Memory B cell (primary cell): ENCODE measurements at places on chromosomes 3 and 15.

DNA sequence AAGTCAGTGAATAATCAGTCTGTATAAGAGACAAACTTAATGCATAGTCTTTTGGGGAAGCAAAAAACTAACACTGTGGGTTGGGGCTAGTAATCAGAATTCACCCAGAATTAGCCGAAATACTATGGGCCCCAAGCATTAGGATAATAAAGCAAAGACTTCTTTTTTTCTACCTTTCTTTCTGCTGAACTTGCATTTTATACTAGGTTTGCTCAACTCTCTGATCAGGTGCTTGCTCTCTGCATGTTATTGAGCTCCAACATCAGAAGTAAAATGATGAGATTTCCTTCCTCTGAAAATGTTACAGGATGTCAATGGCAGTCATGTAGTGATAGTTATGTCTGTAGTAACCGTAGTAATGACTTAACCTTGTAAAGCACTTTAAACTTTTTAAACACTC, 216.6 kb downstream of the KCNMB2 start:
- DNase-seq = no peak

- no peak for DNase-seq
Measured at GRCh38 chr3:135851201-135852081, 114.1 kb upstream of the PPP2R3A start.

- no peak for DNase-seq
Measured at GRCh38 chr15:75181780-75182179, 19.9 kb upstream of the C15orf39 start.

DNA sequence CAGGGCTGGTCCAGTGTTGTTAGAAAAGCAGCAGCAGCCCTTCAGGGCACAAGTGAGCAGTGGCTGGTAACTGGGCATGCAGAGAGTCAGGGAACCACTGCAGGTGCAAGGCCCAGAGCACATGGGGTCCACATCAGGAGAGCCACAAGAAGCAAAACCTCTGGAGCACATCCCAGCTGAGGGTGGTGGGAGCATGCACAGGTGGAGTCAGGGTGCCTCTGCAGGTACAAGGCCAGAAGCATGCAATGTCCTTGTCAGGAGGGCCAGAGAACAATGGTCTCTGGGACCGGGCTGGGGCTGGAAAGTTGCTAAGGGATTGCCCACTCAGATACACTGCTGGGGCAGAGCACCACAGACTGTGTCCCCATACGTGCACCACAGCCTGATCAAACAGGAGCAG, 226.1 kb upstream of the UBE2E2 start:
- DNase-seq = no peak

DNA sequence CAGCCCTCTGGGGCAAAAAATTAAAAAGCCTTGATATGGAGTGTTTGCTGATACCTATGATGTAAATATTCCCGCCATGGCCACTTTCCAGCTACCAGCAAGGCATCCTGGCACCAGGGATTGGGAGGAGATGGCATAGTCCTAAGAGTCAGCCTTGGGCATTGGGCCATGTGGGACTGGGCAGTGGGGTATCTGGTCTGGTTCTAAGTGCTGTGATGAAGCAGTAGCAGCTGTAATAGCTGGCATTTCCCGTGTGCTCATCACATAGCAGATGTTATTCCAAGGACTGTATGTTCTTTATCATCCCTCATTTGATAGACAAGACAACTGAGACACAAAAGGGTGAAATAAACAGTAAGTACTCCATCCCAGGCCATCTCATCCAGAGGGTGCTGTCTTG, 6.9 kb upstream of the SACM1L start:
- DNase-seq = no peak

DNA sequence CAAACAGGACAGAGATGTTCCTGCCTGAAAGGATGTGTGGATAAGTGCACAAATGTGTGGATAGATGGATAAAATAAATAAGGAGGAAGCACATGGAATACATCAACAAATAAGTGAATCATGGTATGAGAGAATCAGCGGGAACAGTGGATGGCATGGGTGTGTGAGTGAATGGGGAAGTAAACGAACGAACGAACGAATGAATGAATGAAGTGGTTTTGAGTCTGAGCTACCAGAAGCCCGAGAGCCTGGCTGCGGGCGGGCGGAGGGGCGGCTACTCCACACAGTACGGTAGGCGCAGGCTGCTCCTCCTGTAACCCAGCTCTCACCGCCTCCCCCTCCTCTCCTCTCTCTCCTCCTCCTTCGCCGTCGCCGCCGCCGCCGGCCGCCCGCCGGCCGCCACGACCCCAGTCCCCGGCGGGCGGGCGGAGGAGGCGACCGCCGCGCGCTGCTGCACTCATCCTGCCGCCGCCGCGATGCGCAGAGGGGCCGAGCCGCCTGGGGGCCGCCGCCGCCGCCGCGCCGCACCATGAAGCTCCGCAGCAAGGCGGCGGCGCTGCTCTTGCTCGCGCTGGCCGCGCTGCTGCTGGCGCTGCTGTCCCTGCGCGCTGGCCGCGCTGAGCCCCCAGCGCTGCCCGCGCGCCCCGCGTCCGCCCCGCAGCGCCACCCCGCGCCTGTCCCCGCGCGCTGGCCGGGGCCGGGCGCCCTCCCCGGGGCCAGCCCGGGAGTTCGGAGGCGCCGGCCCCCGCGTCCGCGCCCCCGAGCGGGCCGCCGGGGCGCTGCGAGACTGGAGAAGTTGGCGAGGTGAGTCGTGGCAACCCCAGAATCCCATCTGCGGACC, at the start of gene GXYLT2:
Gene GXYLT2 (plus strand): TSS at position 342 of the 841 bp plus-strand sequence. CDS start 188 bp downstream, at position 530.
- no peak for DNase-seq

GRCh38 chr15:61339516-61339915, 110.4 kb upstream of the RORA start:
- DNase-seq = no peak

DNA sequence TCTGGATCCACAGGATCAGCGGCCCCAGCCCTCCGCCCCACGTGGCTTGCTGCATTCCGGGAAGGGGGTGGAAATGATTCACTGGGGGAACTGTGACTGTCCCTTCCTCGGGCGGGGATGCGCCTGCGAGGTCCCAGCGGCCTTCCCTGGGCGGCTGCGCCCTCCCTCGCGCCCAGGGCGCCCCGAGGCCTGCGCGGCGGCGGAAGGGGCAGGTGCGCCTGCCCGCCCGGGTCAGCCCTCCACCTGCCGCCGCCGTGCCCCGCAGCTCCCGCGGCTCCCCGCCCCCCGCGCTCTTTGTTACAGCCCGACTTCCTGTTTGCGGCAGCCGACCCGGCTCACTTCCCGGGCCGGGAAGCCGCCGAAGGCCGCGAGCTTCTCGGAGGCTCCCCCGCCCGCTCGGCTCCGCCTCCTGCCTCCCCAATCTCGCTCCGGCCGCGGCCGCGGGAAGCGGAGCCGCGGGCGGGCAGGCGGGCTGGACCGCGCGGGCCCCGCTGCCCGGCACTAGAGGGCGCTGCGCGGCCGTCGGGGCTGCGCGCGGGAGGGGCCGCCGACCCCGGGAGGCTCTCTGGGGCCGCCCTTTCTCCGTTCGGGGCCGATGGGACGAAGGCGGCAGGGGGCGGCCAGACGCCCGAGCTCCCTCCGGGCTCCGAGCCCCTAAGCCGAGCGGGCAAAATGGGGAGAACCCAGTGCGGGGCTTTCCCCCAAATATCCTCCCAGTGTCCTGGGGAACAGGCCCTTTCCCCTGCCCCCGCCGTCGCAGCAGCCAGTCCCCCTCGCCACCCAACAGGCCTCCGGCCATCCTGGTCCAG, 11.5 kb upstream of the CHAC1 start:
- DNase-seq = peak; percentile 76

GRCh38 chr3:50480471-50480870, 23.0 kb downstream of the CACNA2D2 start:
- DNase-seq = no peak

DNA sequence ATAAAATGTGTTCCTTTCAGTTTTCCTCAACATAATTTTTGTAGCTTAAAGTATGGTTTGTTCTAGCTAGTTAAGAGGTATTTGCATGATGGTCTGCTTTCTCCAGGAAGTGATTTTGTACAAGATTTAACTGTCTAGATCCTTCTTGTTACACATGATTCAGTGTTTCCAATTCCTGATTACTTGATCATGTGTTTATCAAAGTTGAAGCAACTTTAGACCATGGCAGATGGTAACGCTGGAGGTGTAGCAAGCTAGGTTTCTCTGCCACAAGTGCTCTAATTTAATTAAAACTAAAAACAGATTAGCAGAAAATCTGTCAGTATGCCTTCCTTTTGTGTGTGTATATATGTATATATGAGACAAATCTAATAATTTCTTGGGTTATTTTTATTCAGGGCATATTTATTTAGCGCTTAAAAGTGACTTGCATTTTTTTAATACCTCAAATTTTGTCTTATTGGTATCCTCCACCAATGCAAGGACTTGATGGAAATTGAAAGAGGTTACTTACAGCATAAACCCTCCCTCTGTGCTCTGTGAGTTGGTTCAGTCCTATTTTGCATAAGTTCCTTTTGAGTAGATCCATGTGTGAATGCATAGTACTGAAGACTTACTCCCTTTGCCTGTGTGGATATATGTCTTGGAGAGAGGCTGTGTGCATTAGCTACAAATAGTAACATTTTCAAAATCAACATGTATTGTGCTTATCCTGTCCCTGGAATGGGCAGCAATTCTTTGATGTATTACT, 157.3 kb upstream of the CGNL1 start:
- peak; percentile 9 for DNase-seq

DNA sequence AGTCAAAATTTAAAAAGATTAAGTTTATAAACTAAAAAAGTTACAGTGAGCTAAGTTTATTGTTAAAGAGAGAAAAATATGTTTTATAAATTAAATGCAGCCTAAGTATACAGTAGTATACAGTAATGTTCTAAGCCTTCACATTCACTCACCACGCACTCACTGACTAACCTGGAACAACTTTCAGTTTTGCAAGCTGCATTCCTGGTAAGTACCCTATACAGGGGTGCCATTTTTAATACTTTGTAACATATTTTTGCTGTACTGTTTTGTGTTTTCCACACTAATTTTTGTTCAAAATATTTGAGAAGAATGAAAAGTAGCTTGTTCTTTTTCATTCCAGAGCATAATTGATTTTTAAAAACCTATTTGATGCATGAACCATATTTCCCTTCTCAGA, 524.9 kb downstream of the RBMS3 start:
- no peak for DNase-seq

- DNase-seq = no peak
Measured at GRCh38 chr3:23869977-23870662, 46.7 kb downstream of the NKIRAS1 start.

DNA sequence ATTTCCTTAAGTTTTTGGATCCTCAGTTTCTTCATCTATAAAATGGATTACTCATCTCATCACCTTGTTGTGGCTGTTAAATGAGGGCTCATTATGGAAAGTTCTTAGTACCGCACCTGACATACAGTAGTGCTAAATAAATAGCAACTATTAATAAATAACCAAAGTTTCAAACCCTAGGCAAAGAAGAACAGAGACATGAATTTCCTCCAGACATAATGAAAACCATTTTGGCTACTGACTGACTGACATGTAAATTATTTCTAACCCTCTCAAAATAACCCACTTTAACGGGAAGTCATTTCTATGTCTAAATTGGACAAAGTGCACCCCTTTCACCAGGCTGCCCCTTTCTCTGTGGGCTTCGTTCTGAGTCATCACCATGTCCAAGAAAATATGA, 17.4 kb upstream of the KLHL6 start:
- no peak for DNase-seq

DNA sequence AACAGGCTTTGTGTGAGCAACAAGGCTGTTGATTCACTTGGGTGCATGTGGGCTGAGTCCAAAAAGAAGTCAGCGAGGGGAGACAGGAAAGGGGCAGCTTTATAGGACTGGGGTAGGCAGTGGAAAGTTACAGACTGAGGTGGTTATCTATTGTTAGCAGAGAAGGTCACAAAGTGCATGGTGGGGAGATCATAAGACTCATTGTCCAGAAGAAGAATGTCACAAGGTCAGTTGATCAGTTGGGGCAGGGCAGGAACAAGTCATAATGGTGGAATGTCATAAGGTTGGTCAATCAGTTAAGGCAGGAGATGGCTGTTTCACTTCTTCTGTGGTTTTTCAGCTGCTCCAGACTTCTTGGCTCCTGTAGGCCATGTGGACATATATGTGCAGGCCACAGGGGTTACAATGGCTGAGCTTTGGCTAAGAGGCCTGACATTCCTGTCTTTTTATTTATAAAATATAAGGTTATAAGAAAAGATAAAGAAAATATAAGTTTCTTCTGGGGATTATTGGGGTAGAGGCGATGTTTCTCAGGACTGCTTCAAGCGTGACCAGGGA, 69.5 kb upstream of the SNTN start:
- no peak for DNase-seq

GRCh38 chr3:116449546-116450350, 4.5 kb upstream of the LSAMP start:
- no peak for DNase-seq
